GM12878 (cell line): ENCODE measurements at places on chromosomes 7 and 10.
A peak's percentile ranks its signal among the peaks of the same experiment; 100 is the strongest.

DNA sequence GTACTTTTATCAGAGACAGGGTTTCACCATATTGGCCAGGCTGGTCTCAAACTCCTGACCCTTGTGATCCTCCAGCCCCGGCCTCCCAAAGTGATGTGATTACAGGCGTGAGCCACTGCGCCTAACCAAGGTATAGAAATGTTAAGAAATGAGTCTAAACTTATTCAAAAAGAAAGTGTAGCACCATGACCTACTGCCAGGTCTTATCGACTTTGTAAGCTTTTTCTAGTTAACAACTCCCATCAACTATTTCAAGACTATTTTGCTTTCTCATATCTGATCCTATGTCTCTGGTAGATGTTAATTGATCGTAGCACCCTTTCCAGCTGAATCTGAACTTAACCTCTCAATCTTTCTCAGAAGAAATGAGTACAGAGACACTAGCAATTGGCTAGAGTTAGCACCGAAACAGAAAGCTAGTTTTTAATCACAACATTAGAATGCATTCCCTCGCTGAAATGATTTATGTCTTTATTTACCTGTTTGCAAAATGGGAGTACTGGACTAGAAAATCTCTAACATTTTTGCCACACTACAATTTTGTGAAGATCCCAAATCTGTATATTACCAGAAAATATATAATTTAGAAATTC lies 114.0 kb upstream of the HGF start:
- peak; percentile 45 for DNase-seq

DNA sequence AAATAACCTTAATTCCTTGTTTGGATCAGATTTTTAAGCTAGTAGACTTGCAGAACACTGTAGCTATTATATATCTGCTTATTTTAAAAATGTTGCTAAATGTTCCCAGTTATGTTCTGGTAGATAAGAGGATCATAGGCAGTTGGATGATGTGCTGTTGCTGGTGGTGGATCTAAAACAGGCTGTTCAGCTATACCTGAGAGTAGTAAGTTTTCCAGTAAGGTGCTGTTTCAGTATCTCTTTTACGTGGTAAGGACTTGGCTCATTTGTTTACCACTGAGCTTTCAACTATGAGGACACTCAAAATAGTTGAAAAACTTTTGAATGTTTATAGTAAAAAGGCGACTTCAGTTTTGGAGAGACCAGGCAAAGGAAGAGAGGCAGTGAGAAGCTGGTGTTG lies 180.9 kb downstream of the CDK14 start:
- DNase-seq, result peak; percentile 51

- DNase-seq, result no peak
Observed at GRCh38 chr10:79453392-79453791, 8.0 kb upstream of the ZCCHC24 start.

DNA sequence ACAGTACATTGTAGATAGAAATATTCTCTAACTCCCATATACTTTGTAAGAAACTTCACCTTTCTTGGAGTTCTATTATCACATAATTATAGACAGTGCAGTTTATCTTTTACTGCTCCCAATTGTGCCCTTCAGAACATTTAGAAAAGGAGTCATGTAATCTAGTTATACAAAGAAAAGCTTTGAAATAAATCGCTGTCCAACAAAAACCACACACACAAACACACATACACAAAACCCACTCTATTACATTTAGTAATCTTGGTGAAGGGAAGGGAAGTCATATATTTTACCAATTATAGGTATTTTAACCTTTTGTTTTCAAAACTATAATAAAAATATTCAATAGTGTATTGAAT lies 26.9 kb downstream of the ARL4A start:
- DNase-seq, result no peak

DNA sequence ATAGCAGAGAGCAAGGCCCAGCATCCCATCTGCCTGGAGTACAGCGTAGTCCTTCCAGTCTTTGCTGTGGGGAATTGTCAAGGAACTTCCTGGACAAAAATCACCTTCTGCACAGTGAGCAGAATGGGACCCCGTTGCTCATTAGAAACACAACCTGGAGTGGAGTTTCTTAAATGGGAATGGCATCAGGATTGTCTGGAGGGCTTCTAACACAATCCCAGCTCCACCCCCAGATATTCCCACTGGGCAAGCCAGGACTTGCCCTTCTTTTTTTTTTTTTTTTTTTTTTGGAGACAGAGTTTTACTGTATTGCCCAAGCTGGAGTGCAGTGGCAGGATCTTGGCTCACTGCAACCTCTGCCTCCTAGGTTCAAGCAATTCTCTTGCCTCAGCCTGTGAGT lies 356.4 kb downstream of the GALNT17 start:
- no peak for DNase-seq

- DNase-seq, result no peak
Observed at GRCh38 chr10:48448796-48449195, 142.3 kb downstream of the MAPK8 start.

DNA sequence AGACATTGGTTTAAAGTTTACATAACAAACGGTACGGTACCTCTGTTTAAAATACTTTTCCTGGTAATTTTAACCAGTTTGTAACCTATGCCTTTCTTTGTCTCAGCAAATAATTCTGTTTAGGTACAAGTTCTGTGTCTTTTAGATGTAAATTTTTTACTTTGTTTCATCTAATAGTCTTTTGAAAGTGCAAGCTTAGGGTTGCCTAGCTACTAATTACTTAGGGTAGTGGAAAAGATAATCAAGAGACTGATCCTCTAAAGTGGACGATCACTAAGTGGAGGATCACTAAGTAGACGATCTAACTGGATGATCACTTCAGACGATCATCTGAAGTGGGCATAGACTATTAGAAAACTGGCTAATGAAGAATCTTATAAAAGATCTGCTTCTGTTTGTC lies 16.1 kb upstream of the FKBP9 start:
- DNase-seq, result no peak

- peak; percentile 21 for DNase-seq
Observed at GRCh38 chr10:123007558-123008354, 839 bp downstream of the IKZF5 start.

DNA sequence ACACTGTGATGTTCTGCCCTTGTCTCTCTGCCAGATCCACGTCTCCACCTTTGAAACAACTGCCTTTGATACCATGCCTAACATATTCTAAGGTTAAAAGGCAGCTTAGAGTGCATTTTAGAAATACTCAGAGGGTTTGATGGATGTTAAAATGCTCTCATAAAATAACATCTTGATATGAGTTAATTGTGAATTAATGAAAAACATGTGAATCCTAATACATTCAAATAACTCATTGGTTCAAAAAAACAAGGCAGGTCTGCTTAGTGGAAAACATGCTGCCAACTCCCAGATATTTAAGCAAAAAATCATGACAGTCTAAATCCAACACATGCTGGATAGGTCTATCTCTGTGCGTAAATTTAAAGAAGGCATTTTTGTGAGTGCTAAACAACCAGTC lies 291.8 kb downstream of the AHR start:
- no peak for DNase-seq

- no peak for DNase-seq
Observed at GRCh38 chr10:24331457-24331856, 122.5 kb downstream of the KIAA1217 start.

DNA sequence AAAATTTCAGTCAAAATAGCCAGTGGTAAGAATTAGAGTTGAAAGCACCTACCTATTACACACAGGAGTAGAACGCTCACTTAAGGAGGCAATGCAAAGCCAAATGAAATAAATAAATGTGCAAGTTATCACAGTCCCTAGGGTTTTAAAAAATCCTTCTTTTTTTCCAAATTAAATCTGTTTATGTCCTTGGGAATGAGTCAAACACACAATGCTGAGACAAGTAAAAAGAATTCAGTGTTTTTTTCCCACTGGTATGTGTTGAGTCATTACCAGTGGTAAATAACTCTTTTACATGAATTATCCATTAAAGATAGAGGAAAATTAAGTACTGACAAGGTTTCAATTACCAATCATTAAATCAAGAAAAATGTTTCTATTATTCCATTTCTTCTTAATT lies 438.6 kb downstream of the TNS3 start:
- no peak for DNase-seq

DNA sequence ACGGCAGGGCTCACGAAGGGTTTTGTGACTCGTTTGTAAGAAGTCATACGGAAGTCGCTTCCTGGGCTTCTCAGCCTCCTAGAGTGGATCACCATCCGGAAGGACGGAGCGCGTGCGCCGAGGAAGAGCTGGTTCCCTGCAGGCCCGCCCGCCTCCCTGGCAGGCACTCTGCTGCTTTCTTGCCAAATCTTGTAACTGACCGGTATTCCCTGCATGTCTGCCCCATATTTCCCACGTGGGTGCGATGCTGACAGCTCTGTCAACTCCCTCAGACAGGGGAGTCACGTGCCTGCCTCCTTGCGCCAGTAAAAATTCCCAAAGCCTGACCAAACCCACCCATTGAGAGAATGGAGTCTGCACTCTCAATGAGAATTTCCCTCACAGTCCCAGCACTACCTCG lies 12.7 kb downstream of the SHH start:
- DNase-seq, result no peak

DNA sequence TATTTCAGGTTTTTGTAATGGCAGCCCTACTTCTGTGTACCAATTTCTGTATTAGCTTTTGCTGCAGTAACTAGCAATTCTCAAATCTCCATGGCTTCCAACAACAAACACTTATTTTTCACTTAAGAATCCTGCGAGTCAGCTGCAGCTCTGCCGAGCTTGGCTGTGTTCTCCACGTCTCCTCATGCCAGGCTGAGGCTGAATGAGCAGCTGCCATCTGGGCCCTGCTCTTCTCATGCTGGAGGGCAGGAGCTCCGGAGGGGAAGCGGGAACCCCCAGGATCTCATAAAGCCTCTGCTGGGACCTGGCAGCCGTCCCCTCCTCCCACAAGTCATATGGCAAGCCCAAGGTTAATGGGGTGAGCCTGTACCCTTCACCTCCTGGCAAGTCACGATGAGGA lies 591.1 kb downstream of the SDK1 start:
- no peak for DNase-seq

GRCh38 chr10:60209874-60210570 lies 179.7 kb downstream of the ANK3 start:
- DNase-seq, result no peak

DNA sequence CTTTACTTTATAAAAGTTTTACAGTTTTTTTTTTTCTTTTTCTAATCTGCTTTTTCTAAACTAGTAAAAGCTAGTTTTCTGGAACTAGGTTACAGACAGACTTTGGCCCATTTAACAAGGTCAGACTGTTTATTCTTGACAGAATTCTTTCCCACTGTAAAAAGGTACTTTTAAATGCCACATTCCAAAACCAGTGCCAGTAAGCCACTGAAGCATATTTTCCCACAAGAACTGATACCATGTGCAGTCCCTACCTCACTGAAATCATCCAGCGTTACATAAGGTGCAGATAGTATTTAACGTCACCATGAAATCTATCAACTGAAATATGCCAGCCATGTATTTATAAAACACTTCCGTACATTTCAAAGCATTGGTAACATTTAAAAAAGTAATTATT lies 121.6 kb downstream of the CDK6 start:
- no peak for DNase-seq

DNA sequence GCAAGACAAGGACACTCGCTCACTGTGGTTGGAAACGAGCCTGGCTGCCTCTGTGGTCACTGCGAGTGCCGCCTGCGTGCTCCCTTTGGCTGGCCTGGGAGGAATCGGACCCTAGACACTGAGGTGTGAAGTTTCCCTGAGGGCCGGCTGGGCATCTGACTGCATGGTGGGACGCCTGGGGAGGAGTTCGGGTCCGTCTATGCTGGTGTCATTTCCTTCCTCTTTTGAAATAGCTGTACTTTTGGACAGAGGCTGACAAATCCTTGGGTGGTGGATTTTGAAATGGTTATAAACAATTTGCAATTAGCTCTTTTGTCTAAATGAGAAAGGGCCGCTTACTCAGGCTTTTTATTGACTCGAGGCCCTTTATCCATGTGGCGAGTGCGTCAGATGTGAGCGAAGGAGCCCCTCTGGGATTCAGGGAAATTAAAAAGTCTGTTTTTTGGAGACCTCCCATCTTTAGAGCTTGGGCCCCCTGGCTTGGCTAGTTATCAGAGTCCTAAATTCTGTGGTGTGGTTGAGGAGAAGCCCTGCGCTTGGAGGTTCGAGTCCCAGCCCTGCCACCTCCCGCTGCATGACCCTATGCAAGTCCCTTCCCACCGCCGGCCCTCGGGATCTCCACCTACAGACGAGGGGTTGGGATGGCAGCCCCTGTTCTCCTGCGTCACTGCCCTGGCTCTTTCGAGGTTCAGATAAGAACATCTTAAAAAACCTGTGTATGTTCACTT lies 147.1 kb downstream of the RGS10 start:
- no peak for DNase-seq

GRCh38 chr10:1374511-1375345 lies 318.5 kb downstream of the WDR37 start:
- no peak for DNase-seq

- no peak for DNase-seq
Observed at GRCh38 chr10:15541376-15541775, 170.3 kb upstream of the FAM171A1 start.

DNA sequence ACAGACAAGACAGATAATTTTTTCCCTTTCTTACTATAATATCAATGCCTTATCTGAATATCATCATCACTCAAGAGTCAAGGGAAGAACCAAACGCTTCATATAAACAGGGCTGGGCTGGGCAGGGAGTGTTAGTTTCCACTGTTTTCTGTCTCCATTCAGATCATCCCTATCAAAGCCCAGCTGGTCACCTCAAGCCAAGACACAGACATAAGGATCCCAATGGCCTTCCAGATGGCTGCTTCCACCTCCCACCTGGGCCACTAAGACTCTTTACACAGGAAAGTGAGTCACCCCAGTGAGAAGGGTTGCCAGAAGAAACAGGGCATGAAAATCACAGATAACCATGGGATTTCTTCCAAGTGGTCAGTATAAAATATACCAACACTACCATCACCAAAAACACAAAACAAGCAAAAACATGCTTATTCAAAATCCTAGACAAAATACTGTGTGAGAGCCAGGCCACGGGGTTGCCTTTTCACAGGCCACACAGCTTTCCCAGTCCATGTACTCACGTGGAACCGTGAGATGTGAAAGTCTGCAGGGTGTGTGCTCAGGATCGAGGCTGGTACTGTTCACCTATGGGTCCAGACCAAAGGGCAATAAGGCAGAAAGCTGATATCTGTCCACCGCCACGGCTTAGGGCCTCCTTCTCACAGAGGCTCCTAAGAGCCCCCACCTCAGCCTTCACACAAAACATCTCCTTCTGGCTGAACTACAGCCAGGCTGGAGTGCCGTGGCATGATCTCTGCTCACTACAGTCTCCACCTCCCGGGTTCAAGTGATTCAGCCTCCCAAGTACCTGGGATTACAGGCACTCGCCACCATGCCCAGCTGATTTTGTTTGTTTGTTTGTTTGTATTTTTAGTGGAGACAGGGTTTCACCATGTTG lies 5.7 kb downstream of the PRSS1 start:
- no peak for DNase-seq

GRCh38 chr10:114663626-114664025 lies 5.6 kb upstream of the ABLIM1 start:
- DNase-seq, result no peak

DNA sequence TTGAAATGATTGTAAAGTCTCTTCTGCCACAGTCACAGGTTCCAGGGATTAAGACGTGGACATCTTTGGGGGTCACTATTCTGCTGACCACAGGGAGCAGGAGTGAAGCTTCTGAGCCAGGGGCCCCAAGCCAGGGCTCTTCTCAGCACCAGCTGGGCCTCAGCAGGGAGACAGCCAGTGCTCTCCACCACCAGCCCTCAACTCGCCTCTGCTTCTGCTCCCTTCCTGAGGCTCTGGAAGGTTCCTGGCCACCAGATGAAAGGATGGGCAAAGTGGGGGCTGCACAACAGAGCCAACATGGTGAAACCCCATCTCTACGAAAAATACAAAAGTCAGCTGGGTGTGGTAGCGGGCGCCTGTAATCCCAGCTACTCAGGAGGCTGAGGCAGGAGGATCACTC lies 11.2 kb upstream of the CRYGN start:
- no peak for DNase-seq

GRCh38 chr7:149635561-149636329 lies 137.6 kb downstream of the ZNF467 start:
- DNase-seq, result no peak
